NCI-H1092 treated with DMSO at 0.1 percent for 48 hours (cell line): ENCODE measurements at places on chromosomes 12 and 14.
A peak's percentile ranks its signal among the peaks of the same experiment; 100 is the strongest.

DNA sequence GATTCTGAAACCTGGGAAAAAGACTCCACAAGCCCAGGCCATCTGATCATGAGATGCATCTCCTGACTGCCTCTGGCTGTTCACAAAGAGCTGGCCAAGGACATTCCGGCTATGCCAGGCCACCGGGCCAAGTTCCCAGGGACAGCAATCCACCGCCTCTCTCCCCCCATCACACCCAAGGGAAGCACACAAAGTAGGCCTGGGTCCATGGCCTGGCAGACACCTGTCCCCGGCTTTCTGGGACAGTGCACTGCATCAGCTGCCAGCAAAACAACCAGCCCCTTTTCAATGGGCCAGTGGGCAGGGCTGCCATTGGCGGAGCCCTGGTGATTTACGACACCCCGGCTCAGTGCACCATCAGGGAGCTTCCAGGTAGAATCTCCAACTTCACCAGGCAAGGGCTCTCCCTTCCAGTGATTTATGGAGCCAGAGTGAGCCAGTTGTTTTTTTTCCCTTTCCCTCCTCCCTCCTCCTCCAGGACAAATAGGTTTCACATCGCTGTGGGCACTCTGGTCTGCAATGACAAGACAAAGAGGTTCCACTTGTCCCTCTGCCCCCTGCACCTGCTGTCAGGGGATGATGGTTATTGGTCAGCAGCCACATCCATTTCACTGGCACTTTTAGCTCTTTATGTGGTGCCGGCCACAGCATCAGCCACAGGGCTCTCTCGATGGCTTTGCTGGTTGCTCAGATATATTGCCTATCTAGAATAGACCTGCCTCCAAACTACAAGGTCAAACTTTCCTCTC lies 149.6 kb downstream of the SLC38A6 start:
- DNase-seq, result peak; percentile 22

DNA sequence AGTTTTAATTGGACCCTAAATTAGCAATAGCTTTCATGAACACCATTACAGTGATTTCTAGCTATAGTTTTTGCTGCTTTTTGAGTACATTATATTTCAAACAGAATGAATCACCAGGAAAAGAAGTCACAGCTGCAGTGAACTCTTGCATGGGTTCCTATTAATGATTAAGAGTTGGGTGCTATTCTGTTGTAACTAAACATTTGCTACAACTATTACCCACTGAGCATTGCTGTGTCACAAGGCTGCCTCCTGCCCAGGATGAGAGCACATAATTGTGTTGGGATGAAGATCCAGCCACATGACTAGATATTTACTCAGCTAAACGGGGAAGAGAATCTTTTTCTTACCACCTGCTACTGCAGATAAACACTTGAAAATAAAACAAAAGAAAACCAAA lies 152.7 kb downstream of the GXYLT1 start:
- DNase-seq, result peak; percentile 39

- DNase-seq, result peak; percentile 57
These were observed 2.5 kb downstream of the FUT8 start for GRCh38 chr14:65414961-65415589.

DNA sequence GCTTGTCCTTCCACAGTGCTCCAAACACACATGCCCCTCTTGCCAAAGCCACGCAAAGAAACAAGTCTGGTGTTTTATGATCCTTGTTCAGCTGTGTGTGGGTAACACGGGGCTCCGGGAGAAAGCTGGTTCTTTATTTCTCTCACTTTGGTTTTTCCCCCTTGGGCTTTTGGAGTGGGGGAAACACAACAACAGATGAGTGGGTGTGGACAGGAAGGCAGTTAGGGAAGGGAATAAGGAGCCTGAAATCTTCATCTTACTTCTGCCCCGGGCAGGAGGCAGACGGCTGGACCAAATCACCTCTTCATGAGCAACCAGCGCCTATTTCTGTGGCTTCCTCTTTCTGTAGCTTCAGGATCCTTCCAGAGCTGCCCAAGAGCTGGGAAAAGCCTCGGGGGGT lies 218.5 kb downstream of the PHETA1 start:
- DNase-seq, result no peak

- DNase-seq, result peak; percentile 34
These were observed 11.2 kb upstream of the PYGL start for GRCh38 chr14:50955373-50956043.

DNA sequence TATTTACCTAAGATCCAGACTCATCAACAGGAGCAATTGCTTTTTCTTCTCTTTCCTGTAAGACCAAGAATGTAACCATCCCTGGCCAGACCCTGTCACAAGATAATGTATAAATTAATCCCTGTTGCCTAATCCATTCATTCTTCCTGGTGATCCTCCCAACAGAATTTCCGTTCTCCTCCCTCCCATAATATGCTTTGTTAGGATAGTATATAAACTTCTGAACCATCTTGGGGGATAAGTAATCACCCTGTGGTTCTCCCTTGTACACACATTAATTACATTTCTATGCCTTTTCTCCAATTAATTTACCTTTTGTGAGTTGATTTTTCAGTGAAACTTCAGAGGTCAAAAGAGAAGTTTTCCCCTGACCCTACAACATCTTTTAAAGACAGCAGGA lies 76.2 kb upstream of the RASSF8 start:
- DNase-seq, result no peak

DNA sequence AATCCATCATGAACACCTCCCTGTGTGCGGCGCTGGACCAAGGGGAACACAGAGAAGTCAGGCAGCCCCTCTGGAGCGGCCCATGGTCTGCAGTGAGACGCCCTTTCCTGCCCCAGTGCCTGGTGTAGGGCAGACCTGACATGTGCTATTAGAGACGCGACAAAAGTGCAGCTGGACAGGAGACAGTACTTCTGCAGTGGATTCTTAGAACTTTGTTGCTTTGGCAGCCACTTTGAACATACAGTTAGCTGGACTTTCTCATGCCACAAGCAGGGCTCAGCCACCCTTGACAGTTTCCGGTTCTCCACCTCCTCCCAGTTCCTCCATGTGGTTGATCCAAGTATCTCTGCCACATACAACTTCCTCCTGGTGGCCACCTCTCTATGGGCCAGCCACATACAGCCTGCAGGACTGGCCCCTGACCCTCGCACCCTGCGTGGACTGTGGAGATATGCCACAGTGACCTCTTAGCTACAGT lies 45.9 kb downstream of the LGMN start:
- DNase-seq, result no peak

GRCh38 chr14:33590891-33591630 lies 359.8 kb downstream of the EGLN3 start:
- DNase-seq, result no peak

- DNase-seq, result no peak
These were observed 9.8 kb downstream of the DHRS1 start for GRCh38 chr14:24289649-24290280.

GRCh38 chr12:34350092-34351041 lies 328.1 kb downstream of the ALG10 start:
- no peak for DNase-seq

DNA sequence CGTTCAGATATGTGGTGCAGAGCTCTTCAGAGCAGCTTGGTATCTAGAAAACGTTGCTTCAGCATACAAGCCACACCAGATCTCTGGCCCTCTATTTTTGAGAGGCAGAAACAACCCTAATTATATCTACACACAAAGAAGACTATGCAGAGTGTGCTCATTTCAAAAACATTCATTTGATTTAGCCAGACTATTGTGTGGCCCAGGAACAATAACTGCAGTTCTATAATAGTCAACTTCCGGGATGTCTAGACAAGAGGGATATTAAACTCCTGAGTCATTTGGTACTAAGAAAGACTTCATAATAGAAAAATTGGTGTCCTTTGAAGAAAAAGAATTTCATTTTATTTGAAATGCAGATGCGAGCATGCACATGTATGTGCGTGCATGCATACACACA lies 153.8 kb downstream of the PELI2 start:
- no peak for DNase-seq

DNA sequence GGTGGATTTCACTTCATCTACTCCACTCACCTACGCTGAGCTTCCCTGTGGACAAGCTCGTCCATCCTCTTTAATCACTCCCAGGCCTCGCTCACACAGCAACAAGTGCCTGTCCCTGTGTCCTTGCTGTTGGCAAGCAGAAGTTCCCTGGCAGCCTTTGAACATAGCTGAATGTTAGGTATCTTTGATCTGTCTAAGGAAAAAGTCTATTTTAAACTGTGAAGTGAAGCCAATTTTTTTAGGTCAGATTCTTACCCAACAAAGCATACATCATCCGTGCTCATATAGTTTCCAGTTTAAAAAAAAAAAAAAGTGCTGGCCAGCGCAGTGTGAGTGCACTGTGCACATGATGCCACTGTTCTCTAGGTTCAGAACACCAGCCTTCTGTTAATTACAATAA lies 36.3 kb downstream of the PPP2R5C start:
- DNase-seq, result no peak

DNA sequence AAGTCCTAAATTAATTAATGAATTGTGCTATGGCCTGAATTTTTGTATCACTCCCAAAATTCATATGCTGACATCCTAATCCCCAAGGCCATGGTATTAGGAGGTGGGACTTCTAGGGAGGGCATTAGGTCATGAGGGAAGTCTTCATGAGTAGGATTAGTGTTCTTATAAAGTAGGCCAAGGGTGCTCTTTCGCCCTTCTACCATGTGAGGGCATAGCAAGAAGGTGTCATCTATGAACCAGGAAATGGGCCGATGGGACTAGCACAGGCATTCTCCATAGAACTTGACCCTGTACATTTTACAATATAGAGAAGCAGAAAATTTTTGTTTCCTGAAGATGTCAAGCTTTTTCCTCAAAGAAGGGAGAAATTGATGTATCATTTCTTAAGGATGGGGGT lies 12.5 kb downstream of the SYT10 start:
- DNase-seq, result no peak

DNA sequence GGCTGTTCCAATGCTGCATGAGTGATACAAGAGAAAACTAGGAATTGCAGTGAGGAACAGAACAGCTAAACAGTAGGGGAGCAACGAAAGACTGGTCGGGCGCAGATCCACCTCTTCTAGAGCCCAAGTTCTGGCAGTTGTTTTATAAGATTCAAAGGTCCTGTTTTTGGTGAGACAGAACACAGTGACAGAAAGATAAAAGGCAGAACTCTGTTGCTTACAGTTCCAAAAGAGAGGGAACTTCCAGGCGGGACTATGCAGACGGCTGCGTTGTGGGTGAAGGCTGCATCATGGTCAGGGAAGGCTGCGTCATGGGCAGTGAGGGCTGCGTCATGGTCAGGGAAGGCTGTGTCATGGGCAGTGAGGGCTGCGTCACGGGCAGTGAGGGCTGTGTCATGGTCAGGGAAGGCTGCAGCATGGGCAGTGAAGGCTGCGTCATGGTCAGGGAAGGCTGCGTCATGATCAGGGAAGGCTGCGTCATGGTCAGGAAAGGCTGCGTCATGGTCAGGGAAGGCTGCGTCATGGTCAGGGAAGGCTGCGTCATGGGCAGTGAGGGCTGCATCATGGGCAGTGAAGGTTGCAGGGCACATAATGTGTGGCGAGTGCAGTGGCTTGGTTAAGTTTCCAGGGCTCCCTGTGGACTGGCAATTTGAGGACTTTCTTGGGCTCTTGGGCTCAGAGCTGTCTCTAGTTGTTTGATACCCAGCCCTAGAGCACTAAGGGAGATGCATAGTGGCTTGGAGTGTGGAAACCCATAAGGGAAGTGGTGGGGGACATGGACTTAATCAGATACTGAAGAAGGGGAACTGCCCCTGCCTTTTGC lies 619.9 kb downstream of the AACS start:
- no peak for DNase-seq

DNA sequence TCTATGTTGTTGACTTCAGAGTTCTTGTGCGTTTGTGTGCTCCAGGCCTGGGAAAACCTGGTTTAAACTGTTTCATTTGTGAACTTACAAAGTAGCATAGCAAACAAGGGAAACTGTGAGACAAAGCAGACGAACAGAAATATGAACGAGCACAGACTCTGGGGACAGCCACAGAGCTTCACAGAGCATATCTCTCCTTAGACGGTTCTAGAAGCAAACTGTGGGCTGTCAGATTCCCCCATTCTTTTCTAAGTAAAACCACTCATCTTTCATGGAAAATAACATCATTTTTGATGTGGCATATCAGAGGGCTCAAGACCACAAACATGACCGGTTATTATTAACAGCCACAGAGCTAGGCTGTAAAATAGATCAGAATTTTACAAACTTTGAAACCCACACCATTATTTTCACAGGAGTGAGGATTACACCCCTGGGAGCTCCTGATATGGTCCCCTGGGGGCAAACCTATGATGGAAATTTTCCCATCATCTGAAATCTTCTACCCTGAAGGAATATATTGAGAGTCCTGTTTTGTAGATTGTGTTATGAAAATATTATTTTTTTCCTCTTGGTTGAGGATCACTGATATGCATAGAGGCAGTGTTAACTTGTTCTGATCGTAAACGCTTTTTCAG lies 102.0 kb downstream of the ADGRD1 start:
- no peak for DNase-seq

DNA sequence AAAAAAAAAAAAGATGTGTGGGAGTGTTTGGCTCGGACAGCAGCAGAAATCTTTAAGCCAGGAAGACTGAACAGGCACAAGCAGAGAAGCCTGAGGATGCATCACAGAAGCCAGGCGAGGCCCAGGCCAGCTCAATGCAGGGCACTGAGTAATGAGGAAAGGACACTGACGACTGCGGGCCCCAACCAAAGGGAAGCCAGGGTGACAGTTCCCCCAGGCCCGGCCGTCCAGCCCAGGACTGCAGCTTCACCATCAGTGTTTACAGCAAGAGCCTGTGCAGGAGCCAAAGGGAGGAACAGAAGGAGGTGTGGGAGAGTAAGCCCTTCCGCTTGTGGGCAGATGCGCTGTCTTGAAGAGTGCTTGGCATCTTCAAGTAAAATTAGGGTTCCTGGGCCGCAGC lies 205.3 kb upstream of the SFSWAP start:
- no peak for DNase-seq

- no peak for DNase-seq
These were observed 202.3 kb downstream of the KITLG start for GRCh38 chr12:88377973-88378372.

DNA sequence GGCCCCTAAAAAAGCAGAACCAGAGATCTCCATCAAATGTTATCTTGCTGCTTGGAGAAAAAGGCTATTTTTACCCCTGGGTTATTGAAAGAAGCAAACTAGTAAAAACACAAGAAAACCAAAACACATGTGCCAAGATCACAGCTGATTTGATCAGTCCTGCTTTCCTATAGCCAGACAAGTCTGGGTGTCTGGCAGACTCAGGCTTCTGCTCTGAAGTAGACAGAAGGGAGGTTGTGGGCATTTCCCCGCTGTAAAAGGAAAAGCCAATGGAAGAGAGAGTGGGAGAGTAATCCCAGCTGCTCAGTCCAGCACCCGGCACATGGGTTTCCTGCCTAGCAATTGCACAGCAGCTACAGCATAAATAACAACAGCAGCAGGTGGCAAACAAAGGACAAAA lies 177.9 kb downstream of the PHLDA1 start:
- no peak for DNase-seq

GRCh38 chr12:51926718-51927117 lies 19.4 kb downstream of the ACVRL1 start:
- no peak for DNase-seq
